ENCODE measurements at places on chromosomes 5 and 9.

- peak; percentile 45 for DNase-seq
These were observed 32.0 kb downstream of the ANKRD55 start for GRCh38 chr5:56200971-56201666.

- no peak for DNase-seq
These were observed 132.9 kb upstream of the CHD1 start for GRCh38 chr5:99061711-99062110.

DNA sequence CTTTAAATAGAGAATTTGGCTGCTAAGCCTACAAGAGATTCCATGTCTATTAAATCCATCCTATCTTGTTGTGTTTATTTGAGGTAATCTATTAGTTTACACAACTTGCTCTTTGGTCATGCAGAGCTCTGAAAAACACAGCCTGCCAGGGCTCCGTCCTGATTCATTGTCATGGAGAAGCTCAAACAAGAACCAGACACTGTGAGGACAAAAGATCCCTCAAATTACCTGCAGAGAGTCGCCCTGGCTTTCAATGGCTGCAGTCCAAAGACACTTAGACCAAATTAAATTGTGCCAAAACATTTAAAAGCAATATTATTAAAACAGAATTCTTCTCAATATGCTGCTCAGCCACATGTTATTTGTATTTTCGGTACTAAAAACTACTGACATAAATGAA lies 60.1 kb downstream of the CDH18 start:
- no peak for DNase-seq

DNA sequence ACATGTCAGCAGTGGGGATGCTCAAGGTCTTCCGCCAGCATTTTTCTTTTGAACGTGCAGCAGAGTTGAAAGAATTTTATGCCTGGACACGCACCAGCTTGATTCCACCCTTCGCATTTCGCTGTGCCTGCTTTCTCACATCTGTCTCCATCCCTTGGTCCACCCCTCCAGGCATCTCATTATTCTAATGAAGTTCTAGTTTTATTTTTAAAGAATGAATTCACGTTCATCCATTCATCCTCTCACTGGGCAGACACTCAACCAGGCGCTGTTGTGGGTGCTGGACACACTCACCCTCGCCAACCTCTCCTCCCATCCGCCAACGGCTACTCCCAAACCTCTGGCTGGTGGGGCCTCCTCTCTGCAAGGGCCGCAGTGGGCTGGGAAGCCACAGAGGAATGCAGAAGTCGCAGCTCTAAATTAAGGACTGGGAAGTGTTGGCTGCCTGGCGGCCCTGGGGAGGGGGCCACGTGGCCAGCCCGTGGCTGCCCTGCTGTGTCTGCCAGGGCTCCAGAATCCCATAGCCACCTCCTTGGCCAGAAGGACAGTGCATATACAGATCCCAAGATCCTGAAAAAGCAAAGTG lies 6.7 kb downstream of the SUSD3 start:
- DNase-seq: no peak

Data from GM12891 (cell line).